ENCODE measurements at places on chromosomes 11 and 22. TPM values are rescaled to one million over a fixed set of nuclear protein-coding genes. Genes with fewer than 3 reads are reported as not detected.
A peak's percentile ranks its signal among the peaks of the same experiment; 100 is the strongest.

Gene CCDC73
- total RNA-seq, result not detected

DNA sequence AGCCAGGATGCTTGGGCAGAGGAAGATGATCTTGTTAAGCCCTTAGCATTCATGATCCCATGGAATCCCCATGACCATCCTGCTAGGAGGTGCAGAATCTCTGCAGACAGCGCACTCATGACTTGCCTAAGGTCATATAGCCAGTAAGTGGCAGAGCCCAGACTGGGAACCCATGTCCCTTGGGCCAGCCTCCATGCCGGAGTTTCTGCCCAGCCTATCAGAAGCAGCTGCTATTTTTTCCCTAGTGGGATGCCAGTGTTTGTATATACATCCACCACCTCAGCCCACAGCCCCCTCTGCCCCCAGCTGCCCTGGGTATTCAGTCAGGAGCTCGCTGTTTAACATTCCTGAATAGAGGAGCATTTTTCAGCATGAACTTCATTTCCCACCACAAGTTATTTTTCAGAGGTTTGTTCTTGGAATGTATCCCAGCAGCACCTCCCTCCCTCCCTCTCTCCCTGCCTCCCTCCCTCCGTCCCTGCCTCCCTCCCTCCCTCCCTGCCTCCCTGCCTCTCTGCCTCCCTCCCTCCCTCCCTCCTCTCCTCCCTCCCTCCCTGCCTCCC is 34.4 kb upstream of the SUSD2 start:
- DNase-seq, result no peak

Gene CHRDL2
- 3.2 TPM for total RNA-seq

- no peak for DNase-seq
These were observed 22.4 kb upstream of the C11orf96 start for GRCh38 chr11:43919852-43920597.

Gene CD248
- 21.1 TPM for total RNA-seq

Gene LMO1
- not detected for total RNA-seq

DNA sequence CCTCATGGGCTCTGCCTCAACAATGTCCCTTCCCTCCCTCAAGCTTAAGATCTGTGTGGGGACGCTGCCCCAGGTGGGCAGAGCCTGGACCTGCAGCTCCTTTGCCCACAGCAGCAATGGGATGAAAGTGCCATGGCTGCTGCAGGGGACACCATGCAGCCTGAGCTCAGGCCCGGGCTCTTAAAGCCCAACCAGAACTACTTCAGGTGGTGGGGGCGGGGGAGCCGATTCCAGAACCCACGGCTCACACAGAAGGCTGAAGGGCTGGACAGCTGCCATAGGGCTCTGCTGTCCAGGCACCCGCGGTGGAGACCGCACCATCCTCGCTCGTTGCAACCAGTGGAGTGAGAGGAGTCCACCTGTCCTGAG is 12.5 kb downstream of the CHID1 start:
- no peak for DNase-seq

Gene KCNJ11
- 22.6 TPM for total RNA-seq

DNA sequence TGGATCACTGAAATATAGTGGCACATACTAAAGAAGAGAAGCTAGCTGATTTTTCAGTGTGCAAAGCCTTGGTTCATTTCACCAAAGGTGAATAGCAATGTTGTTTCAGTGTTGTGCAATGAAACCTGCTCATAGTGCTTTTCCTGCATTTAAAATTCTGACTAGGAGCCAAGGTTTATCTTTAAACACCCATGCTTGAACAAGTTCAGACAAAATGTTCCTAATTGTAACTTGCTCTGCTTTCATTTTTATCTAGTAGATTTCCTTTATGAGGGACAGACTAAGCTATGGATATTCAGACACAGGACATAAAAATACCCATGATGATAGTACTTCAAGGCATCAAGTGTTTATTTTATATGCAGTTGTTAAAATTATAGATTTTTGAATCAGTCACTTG is 47.7 kb downstream of the BBOX1 start:
- no peak for DNase-seq

GRCh38 chr11:92449222-92449621 is 224.6 kb downstream of the FAT3 start:
- no peak for DNase-seq

DNA sequence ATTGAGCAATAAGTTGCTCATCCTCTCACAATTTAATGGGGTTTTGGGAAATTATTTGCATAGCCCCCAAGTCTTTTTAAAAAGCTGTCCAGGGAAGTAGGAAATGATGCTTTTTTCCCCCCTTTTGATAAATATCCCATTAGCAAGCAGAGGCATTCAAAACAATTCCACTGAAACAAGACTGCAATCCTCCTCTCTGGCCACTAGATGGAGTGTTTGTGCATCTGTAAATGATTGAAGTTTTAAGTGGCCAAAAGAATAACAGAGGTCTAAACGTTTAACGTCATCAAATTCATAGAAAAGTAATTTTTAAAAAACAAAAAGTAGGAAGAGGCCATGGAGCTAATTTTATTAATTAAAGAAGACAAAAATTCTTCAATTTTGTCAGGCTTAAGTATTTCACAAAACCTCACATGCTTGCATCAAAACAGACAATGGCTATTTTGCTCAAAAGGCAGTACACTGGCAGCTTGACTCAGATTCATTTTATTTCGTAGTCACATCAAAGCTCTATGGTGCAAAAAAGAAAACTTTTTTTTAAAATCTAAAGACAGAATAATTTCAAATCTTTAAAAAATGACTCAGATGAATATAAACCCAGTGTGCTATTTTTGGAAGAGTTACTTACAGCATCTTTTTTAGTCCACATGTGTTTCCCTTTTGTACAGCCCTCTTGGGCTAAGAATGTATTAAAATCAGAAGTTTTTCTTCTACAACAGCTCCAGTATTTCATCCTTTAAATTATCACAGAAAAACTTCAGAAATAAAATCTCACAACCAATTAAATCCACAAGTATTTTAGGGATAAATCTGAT is 17.8 kb downstream of the CHORDC1 start:
- no peak for DNase-seq

DNA sequence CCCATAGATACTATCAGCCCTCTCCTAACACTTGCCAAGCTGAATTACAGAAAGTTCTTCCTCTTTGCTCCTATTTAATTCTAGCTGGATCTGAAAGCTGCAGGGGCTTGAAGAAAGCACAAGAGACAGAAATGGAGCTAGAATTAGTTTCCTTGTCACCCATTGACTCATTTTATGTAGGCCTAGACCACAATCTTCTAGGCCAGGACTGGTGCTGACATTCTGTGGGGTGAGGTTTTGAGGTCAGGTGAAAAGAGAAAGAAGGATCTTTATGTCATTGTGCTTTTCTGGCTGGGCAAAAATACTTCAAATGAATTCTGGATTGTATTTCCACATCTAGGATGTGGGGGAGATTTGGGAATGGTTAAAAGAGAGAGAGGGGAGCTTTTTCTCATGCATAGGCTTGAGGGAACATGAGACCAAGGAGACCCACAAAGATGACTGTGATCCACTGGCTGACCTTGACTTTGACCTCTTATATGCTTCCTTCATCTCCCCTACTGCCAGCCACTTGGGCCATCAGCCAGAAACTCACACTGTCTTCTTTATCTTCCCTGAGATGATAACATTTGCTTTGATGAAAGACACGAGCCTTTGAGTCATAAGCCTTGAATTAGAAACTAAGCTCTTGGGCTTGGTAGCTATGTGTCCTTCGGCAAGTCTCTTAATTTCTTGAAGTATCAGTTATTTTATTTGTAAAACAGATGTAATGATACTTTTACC is 274.9 kb upstream of the CADM1 start:
- no peak for DNase-seq

DNA sequence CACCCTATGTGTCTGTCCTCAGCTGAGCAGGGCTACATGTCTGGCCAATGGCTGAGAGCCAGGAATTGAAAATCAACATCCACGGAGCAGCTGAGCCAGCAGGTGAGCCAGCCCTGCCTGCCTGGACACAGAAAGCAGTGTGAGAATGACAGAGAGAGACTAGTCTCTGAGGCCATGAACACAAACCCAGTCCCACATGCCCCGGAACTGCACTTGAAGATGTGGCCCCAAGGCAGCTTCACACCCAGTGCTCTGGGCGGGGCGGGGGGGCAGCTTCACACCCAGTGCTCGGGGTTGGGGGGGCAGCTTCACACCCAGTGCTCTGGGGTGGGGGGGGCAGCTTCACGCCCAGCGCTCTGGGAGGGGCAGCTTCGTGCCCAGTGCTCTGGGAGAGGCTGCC is 37.6 kb downstream of the TRMU start:
- peak; percentile 45 for DNase-seq

- no peak for DNase-seq
These were observed 21.6 kb downstream of the ARVCF start for GRCh38 chr22:19994851-19995610.

- DNase-seq, result no peak
These were observed 47.5 kb downstream of the SCUBE1 start for GRCh38 chr22:43295660-43296059.

Gene CCDC89
- 1.0 TPM for total RNA-seq

Gene NELL1
- total RNA-seq, result 0.09 TPM

- no peak for DNase-seq
These were observed 142.6 kb upstream of the BLID start for GRCh38 chr11:122258446-122259194.

DNA sequence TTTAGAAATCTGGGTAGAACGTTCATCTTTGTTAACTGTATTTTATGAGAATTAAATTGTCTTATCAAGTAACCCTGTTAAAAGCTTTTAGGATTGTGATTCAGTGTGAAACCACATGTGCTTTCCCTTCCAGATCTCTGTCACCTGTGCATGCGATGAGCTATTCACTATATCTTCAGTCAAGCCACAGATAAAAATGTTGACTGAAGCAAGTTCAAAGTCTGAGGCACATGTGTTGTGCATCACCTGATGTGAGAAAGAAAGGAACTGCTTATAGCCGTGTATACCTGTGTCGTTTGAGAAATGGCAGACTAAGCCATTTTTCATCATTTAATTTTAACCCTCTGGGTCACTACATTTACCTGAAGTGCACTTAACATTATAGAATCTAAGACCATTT is 1088.9 kb upstream of the TENM4 start:
- no peak for DNase-seq

GRCh38 chr22:19773470-19774040 is 13.0 kb downstream of the TBX1 start:
- no peak for DNase-seq

- DNase-seq, result peak; percentile 47
These were observed 31.5 kb downstream of the TRMU start for GRCh38 chr22:46366801-46367706.

GRCh38 chr11:35540526-35540925 is 15.1 kb upstream of the PAMR1 start:
- DNase-seq, result no peak

GRCh38 chr11:73034777-73035176 is 107.3 kb downstream of the FCHSD2 start:
- no peak for DNase-seq

DNA sequence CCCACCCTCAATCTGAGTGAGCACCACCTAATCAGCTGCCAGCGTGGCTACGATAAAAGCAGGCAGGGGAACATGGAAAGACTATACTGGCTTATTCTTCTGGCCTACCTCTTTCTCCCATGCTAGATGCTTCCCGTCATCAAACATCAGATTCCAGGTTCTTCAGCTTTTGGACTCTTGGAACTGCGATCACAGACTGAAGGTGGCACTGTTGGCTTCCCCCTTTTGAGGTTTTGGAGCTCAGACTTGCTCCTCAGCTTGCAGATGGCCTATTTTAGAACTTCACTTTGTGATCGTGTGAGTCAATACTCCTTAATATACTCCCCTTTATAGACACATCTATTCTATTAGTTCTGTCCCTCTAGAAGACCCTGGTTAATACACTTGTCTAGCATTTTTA is 543.7 kb upstream of the RAG2 start:
- no peak for DNase-seq

DNA sequence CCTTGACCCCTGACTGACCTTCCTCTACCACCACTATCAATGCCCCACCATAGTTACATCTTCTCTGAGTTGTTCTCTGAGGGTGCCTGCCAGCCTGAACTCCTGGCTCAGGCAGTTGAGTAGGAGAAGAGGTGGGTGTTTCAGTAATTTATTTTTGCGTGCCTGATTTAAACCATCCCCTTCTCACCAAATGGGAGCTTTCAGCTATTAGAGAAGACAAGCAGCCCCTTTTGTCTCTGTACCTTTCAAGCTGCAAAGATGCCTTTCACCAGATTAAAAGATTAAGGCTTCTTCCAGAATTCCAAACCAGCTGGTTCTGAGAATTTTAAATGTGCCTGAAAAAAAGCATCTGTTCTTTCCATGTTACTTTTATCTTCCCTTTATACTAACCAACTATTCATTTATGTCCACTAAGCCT is 223.8 kb downstream of the FAM76B start:
- DNase-seq, result no peak

Gene USP2
- 93.1 TPM for total RNA-seq

Gene OR6T1
- not detected for total RNA-seq

Gene SLC22A9
- not detected for total RNA-seq

Gene C1QTNF6
- total RNA-seq, result 2.8 TPM

DNA sequence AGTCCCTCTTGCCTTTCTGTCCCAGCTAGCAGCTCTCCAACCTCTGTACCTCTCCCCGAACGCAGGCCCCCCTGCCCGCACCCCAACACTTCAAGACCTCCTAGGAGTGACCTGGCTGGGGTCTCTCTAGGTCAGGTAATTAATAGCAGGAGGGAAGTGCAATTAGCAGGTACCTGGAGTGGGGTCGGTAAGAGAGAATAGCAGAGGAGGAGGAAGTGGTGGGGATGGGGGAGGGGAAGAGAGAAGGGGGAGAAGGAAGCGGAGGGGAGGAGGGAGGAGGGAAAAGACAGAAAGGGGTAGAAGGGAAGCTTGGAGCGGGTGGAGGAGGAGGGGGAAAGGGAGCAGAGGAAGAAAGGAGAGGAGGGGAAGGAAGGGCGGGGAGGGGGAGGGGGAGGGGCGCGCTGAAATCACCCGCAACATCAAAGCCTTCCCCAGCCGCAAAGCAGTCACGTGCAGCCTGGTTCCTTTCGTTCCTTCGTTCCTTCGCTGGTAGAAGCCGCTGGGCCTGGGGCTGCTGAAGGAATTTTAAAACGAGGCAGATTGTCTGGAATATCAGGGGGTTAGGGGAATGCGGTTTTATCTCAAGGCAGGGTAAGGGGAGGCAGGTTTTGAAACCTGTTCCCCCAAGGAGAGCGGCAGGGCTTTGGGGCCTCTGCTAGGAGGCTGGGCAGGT is 29.3 kb upstream of the TCF20 start:
- DNase-seq, result no peak

DNA sequence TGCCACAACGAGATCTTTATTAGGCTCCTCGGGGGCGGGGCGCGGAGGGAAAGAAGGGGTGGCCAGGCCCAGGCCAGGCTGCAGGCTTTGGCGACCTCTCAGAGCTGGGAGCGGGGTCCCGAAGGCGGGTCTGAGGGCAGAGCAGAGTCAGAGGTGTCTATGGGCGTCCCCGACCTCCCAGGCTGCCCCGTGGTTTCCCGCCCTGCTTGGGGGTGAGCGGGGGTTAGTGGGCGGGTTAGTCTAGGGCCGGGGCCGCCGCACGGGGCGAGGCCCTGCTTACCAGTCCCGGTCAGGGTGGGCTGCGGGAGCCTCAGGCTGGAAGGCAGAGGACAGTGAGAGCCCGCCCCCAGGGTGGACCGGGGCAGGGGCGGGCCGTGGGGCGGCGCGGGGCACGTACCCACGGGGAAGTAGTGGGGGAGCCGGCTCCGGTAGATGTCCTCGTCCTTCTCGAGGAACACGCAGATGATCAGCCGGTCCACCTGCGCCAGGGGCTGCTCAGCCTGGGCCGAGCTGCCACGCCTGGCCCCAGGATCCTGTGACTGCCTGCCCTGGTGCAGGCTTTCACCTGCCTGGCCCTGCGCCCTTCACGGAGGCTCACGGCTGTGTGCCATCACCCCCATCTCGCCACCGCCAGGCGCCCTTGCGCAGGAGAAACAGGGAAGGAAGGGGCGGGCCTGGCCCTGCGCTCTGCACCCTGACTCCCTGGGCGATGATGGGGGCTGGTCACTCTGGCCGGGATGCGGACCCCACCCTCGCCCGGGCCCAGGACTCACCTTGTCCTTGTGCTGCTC is 12.5 kb downstream of the OTUB1 start:
- DNase-seq, result no peak
